ENCODE measurements at places on chromosomes 1 and 21.

GRCh38 chr1:40944841-40945430 is 34.6 kb upstream of the CTPS1 start:
- DNase-seq, result no peak

- DNase-seq, result no peak
Observed at GRCh38 chr1:86285796-86286195, 110.3 kb downstream of the ODF2L start.

GRCh38 chr1:110481968-110482623 is 31.1 kb downstream of the PROK1 start:
- no peak for DNase-seq

- no peak for DNase-seq
Observed at GRCh38 chr1:200306944-200307754, 102.7 kb downstream of the ZNF281 start.

- DNase-seq, result no peak
Observed at GRCh38 chr1:31221072-31221471, 18.6 kb downstream of the NKAIN1 start.

- no peak for DNase-seq
Observed at GRCh38 chr1:228043281-228043848, 36.6 kb downstream of the WNT3A start.

DNA sequence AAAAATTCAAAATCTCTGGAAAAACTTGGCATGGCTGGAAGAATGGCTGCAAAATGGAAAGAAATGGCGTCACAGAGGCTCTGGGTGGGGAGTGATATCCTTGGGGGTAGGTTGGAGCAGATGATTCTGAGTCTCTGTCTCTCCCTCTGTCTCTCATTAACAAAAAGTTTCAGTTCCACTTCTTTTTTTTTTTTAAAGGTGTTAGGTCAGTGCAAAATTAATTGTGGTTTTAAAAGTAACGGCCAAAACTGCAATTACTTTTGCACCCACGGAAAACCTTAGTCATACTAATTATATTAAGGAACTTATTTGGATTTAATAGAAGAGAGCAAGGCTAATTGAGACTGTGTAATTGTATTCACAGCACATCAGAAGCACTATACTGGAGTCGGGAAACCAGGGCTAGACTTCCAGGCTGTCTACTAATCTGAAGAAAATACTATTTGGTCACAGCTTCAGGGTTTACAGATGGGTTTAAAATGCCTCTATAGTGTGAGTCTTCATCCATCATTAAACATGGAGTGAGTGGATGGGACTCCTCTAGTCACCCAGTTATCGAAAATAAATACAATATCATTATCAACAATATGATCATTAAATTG is 289.1 kb upstream of the PLD5 start:
- DNase-seq, result no peak

DNA sequence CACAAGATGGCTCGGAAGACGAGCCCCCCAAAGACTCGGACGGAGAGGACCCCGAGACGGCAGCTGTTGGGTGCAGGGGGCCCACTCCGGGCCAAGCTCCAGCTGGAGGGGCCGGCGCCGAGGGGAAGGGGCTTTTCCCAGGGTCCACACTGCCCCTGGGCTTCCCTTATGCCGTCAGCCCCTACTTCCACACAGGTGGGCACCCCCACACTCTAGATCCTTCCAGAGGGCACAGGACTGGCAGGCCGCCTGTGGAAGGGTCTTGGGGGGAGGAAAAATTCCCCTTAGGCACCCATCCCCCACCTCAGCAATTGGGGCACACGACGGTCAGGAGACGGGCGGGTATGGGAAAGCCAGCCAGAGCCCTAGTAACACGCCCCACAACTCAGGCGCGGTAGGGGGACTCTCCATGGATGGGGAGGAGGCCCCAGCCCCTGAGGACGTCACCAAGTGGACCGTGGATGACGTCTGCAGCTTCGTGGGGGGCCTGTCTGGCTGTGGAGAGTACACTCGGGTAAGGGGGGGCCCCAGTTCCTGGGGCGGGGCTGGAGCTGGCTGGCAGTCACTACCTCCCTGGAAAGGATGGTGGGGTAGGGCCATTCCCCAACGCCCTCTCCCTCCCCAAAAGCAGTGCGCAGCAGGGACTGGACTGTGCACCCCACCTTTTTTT is 16.1 kb downstream of the NOC2L start:
- DNase-seq, result no peak

DNA sequence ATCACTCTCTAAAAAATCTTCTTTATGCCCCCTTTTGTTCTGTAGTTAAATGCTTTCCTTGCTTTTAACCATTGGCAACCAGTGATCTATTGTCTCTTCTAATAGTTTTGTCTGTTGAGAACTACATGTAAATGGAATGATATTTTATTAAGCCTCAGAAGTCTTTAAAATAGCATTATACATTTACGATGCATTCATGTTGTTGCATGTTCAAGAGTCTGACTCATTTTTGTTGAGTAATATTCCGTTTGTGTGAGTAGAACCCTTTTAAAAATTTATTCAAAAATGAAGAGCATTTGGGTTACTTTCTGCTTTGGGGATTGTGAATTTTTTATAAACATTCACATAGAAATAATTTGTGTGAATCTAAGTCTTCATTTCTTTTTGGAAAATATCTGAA is 1352.9 kb downstream of the NCAM2 start:
- DNase-seq, result no peak

- no peak for DNase-seq
Observed at GRCh38 chr1:206651958-206652890, 16.9 kb downstream of the DYRK3 start.

- DNase-seq, result no peak
Observed at GRCh38 chr1:153155541-153155940, 4.9 kb upstream of the SPRR2G start.

DNA sequence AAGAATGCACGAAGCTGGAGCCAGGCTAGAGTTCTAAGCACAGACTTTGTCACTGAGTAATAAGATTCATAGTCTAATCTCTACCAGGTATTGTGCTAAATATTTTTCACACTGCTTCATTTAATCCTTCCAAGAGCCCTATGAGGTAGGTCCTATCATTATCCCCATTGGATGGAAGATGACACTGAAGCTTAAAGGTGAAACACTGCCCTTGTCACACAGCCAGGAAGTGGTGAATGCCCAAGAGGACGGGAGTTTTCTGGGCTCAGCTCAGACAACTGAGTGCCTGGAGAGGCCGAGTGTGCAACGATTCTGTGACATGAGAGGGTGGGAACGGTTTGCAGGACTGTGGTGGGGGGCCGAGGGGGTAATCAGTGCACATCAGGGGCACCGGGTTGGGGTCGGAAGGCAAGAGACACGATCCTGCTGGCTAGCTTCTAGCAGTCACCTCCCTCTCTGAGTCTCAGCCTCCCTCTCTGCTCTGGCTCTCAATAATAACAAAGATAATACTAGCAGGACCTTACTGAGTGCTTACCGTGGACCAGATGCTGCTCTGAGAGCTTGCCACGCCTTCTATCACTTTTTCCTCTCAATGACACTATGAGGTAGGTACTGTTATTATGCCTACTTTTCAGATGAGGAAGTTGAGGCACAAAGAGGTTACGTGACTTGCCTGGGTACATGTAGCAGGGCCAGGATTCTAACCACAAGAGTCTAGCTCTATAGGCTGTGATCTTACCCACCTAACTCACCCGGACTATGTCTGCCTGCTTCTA is 12.4 kb downstream of the KCNQ4 start:
- no peak for DNase-seq

DNA sequence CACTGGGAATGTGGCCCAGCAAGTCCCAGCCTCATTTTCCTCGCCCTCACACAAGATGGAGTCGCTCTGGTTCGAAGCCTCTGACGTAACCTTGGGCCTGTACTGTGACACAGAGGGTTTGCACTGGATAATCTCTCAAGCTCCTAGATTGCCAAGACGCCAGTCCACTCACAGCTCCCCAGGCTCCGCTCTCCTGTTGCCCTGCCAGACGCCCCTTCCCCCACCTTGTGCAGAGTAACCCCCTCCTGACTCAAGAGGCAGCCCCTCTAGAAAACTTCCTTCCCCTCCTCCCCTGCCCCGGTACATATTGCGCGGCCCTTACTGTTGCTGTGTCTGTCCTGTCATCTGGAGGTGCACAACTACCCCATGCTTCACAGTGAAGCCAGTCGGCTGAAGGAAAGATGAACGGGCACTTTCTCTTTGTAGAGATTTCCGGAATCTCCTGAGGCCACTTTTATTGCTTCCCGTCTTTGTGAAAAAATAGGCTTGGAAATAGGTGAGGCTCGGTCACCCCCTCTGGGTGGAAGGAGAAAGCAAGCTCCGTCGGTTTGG is 981 bp upstream of the KIAA1614 start:
- no peak for DNase-seq

- no peak for DNase-seq
Observed at GRCh38 chr1:43072314-43072713, 99.8 kb downstream of the EBNA1BP2 start.

DNA sequence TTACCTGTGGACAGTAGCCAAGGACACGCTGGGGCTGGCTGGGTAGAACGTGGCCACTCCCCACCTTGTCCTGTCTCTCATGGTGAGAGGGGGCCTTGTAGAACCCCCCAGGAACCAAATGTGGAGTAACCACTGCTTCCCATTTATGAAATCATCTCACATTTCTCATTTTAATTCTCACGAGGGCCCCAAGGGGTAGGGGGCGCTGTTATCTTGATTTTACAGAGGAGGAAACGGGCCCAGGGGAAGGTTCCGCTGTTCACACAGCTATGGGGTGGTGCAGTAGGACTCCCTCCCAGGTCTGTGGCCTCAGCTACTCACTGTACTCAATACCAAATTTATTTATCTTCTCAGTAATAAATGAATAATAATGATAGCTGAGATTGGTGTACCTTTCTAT is 5.5 kb downstream of the SMPDL3B start:
- no peak for DNase-seq

DNA sequence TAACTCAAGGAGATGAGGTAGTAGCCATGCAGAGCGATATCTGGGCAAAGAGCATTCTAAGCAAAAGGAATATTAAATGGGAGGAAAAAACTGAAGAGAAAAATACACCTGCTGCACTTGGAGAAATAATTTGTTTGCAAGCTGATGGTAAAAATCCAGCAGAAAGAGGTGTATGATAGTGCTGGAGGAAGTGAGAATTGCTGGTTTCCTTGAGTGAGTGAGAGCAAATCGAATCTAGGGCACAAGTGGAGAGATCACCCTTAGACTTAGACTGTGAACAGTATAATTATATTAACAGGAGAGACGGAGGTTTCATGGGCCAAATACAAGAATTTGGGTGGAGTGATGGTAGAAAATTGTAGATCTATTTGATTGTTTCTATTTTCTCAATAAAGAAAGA is 2.7 kb upstream of the CR1 start:
- no peak for DNase-seq

GRCh38 chr1:89254658-89255287 is 17.9 kb downstream of the GBP5 start:
- DNase-seq, result no peak

DNA sequence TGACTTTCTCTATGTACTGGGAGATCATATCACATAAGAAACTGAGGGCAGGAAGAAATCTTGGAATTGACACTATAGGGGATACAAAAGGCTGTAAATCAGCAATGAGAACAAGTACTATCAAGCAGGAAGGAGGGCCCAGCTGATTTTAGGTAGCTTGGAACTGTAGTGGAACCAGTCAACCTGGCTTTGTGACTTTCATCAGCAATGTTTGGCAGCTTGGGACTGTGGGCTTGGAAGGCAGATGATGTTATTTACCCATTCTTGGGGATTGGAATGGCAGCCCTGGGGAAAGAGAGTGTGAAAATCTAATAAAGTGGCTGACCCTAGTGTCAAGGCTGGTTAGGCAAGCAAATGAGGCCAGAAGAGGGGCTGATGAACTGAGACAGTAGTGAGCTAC is 1073.3 kb downstream of the ADGRL2 start:
- DNase-seq, result no peak

DNA sequence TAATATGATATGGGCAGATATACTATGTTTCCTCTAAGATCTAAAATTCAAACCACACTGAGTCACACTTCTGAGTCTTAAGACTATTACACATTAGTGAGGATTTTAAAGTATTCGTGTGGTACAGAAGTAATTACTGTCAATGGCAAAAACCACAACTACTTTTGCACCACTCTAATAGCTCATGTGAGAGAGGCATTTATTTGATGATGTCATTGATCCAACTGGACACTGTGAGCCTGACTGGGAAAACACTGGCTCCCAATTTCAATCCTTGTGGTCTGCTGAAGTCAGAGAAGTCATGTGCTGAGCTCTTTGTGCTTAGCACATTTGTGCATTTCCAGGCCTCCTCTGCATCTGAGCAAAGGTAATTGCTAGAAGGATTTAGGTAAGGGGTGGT is 377.8 kb downstream of the USH2A start:
- DNase-seq, result no peak

GRCh38 chr1:2132222-2133038 is 62.1 kb downstream of the FAAP20 start:
- DNase-seq, result peak; percentile 14

DNA sequence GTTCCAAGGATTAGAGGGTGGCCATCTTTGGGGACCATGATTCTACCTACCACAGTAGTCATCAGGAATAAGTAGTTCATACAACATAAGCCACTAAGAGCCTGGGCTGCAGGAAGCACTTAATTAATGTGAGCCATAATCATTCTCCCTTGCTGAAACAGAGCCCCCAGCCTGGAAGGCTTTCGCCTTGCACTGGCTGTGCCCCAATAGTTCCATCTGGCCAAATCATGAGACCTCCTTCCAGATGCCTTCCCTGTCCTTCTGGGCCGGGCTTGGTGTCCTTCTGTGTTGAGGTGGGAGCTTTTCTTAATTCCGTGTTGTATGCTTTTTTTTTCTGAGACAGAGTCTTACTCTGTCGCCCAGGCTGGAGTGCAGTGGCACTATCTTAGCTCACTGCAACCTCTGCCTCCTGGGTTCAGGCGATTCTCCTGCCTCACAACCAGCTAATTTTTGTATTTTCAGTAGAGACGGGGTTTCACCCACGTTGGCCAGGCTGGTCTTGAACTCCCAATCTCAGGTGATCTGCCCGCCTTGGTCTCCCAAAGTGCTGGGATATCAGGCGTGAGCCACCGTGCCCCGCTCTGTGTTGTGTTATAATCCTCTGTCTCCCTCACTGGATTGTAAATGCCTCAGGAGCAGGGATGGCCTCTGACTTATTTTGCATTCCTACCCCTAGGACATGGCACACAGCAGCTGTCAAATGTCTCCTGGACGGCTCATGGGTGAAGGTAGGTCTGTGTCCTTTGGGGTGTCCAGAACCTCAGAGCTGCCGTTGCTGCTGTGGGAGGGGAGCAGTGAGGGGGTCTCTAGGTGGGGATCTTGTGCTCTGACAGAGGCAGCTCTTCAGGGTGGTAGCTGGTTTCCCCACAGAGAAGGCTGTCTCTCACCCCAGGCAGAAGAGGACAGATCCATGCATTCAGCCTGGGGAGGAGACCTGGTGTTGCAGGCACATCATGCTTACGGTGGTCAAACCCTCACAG is 10.1 kb downstream of the GNG4 start:
- no peak for DNase-seq

DNA sequence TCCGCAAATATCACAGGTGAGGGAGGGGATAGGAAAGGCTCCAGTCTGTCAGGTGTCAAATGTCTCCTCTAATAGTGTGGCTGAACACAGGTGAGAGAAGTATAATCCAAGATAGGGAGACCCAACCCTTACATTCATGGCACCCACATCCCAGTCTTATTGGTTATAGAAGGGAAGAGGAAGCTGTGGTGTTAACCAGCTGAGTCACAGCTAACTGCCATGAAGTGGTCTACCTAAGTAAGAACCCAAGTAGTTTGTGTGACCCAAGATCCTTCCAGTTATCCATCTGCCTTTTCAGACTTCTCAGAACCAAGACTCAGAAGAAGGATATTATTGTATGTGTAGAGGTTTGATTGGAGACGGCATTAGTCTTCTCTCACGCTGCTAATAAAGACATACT is 37.1 kb downstream of the DDAH1 start:
- no peak for DNase-seq

GRCh38 chr1:47938520-47938919 is 58.7 kb downstream of the TRABD2B start:
- DNase-seq, result no peak

- DNase-seq, result no peak
Observed at GRCh38 chr1:47627471-47628370, 189.9 kb downstream of the FOXD2 start.
